Glutamatergic neuron (in vitro differentiated cells): ENCODE measurements at places on chromosomes 2 and 18.

DNA sequence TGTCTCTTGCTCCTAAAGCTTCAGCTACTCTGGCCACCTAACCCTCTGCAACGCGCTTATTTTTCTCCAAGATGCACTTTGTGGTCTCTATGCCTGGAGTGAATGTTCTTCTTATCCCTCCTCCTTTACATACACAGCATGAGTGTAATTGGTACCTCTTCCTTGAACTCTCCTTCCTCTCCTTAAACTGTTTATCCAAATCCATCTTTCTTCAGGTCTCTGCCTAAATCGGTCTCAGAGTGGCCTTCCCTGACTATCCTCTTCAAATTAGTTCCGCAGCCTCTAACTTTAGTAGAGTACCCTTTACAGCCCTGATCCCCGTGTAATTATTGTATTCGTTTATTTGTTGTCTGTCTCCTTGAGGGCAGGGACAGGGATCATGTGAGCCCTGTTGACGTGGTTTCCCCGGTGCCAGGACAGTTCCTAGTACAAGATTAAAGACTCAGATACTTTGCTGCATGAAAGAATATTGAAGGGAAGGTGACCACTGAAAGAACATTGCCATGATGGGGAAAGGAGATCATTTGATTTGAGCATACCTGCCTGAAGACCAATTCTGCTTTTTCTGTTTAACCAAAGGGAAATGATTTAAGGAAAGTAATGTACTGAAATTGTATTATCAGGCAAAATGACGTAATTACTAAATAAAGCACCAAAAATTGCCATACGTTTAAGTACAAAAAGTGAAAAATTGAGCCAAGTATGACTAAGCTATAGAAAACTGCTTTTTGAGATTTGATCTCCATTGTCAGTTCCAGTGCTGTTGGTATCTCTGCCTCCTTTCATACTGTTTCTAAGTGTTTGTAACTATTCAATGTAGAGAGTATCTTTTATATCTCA is 1.2 kb downstream of the CNOT9 start:
- peak overlapping the region; percentile 92 for H3K27ac ChIP-seq
- no peak for DNase-seq
- no peaks in the 10 kb centered on the region for H3K36me3 ChIP-seq

DNA sequence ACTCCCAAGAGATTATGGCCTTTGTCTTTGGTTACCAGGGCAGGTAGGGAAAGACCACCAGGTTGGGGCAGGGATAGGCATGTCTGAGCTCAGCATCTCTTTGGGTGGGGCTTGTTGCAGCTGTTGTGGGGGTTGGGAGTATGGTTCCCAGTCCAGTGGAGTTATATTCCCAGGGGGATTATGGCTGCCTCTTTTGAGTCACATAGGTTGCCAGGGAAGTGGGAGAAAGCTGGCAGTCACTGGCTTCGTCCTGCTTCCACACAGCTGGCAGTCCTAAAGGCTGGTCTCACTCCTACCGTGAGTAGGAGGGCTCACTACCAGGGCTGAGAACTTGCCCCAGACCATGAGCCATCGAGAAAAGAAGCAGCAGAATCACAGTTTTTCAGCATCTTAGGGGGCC is 79.1 kb downstream of the LYPD6 start:
- no peaks in the 10 kb centered on the region for H3K27me3 ChIP-seq
- no peak for DNase-seq
- no peak overlapping the region for H3K27ac ChIP-seq
- peaks cover 8% of the 10 kb centered on the region for H3K4me1 ChIP-seq
- no peak overlapping the region for H3K4me3 ChIP-seq

DNA sequence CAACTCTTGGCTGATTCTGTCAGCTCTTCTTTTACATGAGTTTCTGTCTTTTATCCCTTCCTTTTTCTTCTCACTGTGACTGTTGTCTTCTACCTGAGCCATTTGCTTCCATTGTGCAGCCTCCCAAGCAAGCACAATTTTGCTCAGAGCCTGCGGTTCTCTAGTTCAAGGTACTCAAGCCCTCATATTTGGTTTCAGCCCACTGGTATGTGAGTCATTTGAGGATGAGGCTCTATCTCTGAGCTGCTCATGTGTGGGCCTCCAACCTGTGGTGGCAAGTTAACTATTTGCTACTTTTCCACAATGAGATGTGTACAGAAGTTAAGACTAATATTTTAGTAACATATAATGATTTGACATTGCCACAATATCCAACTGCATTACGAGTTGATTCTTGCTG is 183.0 kb downstream of the PHLPP1 start:
- no peak overlapping the region for H3K4me3 ChIP-seq
- H3K4me1 ChIP-seq = no peaks in the 10 kb centered on the region
- no peak overlapping the region for H3K27ac ChIP-seq
- no peak for DNase-seq

GRCh38 chr2:50438259-50438658 is 593.7 kb downstream of the NRXN1 start:
- no peaks in the 10 kb centered on the region for H3K36me3 ChIP-seq
- no peak overlapping the region for H3K4me3 ChIP-seq
- peaks cover 13% of the 10 kb centered on the region for H3K4me1 ChIP-seq
- no peak overlapping the region for H3K27ac ChIP-seq

GRCh38 chr18:50776383-50776782 is 43.4 kb downstream of the MRO start:
- no peaks in the 10 kb centered on the region for H3K4me1 ChIP-seq
- H3K4me3 ChIP-seq = no peak overlapping the region

DNA sequence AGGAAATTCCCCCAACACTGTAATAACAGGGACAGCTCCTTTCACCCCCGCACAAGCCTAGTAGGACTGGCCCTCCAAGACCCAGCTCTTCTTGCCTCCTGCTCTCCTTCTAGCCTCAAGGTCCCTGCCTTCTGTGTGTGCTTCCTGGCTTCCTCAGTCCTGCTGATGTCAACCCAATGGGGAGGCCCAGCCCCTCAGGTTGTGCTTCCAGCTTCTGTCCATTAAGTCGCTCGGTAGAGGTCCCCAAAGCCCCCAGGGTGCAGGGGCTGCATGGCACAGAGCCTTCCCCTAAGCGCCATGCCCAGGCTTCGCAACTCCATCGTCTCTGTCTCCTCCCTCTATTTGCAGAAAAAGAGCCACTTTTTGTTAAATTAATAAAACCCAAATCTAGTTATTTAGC is 39.0 kb downstream of the BOK start:
- H3K27ac ChIP-seq = no peak overlapping the region
- H3K36me3 ChIP-seq = peaks cover 5% of the 10 kb centered on the region
- H3K4me3 ChIP-seq = peak overlapping the region; percentile 3
- H3K27me3 ChIP-seq = peaks cover 2% of the 10 kb centered on the region
- peaks cover 11% of the 10 kb centered on the region for H3K4me1 ChIP-seq

DNA sequence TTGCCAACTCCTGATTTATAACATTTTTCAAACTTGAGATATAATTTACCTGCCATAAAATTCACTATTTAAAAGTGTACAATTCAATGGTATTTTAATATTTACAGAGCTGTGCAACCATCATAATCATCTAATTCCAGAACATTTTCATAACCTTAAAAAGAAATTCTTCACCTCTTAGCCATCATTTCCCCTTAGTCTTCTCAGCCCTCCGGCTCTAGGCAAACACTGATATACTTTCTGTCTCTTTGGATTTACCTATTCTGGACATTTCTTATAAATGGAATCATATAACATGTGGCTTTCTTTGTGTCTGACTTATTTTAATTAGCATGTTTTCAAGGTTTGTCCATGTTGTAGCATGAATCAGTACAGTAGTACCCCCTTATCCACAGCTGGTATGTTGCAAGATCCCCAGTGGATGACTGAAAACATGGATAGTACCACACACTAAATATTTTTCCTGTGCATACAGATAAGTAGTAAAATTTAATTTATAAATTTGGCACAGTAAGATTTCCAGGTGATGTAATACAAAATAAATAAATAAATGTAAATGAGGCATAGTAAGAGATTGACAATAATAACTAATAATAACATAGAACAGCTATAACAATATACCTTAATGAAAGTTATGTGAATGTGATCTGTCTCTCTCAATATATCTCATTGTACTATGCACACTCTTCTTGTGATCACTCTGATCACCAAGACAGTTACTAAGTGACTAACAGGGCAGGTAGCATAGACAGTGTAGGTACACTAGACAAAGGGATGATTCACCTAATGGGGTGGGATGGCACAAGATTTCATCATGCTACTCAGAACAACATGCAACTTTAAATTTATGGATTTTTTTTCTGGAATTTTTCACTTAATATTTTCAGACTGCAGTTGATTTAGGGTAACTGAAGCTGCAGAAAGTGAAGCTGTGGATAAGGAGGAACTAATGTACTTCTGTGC is 73.1 kb downstream of the RAB3GAP1 start:
- no peak overlapping the region for H3K27ac ChIP-seq
- no peaks in the 10 kb centered on the region for H3K27me3 ChIP-seq
- H3K36me3 ChIP-seq = no peaks in the 10 kb centered on the region
- no peak overlapping the region for H3K4me3 ChIP-seq
- no peaks in the 10 kb centered on the region for H3K4me1 ChIP-seq
- DNase-seq = no peak

DNA sequence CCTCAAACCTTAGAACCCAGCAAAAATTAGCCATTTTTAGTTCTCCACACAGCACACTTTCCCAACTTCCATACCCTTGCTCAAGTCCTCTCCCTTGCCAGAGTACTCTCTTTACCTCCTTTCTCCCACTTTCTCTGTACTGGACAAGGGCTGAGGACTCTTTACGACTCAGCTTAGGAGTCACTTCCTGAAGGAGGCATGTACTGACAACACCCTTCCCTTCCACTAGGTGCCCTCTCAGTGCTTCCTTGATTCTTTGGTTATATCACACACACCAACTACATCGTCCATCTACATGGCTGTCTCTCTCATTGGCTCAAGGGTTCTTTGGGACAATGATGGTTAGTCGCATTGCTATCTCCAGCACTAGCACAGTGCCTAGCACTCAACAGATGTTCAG is 5.2 kb upstream of the C18orf63 start:
- no peak for DNase-seq
- H3K36me3 ChIP-seq = peaks cover 10% of the 10 kb centered on the region
- no peaks in the 10 kb centered on the region for H3K27me3 ChIP-seq
- no peak overlapping the region for H3K4me3 ChIP-seq
- no peak overlapping the region for H3K27ac ChIP-seq

DNA sequence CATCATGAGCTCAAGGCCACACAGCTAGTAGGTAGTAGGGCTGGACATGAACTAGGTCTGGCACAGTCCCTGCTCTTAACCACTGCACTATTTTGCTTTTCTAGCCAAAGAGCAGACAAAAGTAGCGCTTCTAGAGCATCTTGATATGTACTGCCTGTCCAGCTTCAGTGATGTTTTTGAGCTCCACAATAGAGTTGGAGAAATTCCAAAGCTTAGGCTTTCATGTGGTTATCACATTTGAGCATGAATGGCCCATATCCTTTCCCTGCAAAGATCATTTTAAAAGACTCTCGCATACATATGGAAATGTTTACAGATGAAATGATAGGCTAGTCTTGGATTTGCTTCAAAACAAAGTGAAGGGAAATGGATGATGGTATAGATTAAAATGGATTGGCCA is 128.7 kb downstream of the MAP3K20 start:
- no peaks in the 10 kb centered on the region for H3K36me3 ChIP-seq
- H3K4me3 ChIP-seq = no peak overlapping the region
- no peak overlapping the region for H3K27ac ChIP-seq
- H3K27me3 ChIP-seq = no peaks in the 10 kb centered on the region
- DNase-seq = no peak

- no peaks in the 10 kb centered on the region for H3K4me1 ChIP-seq
- H3K4me3 ChIP-seq = no peak overlapping the region
- no peak for DNase-seq
These were observed 74.9 kb downstream of the ANKRD44 start for GRCh38 chr2:197235711-197236110.

- no peak for DNase-seq
- H3K27ac ChIP-seq = no peak overlapping the region
- no peak overlapping the region for H3K4me3 ChIP-seq
- H3K27me3 ChIP-seq = no peaks in the 10 kb centered on the region
These were observed 186.8 kb upstream of the PGAP1 start for GRCh38 chr2:197113275-197113711.

DNA sequence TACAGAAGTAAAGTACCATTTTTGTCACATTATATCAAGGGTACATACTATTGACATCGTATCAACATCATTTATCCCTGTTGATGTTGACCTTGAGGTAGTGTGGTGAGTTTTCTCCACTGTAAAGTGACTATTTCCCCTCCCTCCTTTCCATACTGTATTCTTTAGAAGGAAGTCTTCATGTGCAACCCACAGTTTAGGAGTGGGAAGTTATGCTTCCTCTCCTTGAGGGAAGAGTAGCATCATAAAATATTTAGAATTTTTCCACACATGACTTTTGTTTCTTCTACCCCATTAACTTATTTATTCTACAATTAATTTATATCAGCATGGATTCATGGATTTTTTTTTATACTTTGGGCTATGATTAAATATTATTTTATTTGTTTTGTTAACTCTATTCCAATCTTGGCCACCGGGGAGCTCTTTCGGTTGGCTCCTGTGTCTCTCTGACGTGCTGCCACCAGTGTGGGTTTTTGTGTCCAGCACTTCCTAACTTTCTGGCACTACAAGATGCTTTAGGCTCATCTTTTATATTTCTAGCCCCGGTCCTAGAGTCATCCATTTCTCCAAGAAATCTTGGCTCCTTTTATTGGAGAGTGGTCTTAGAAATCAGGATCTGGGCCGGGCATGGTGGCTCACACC is 19.0 kb downstream of the AQP12B start:
- no peaks in the 10 kb centered on the region for H3K36me3 ChIP-seq
- no peaks in the 10 kb centered on the region for H3K4me1 ChIP-seq
- H3K4me3 ChIP-seq = no peak overlapping the region
- DNase-seq = no peak
- H3K27me3 ChIP-seq = peaks cover 2% of the 10 kb centered on the region
- no peak overlapping the region for H3K27ac ChIP-seq

DNA sequence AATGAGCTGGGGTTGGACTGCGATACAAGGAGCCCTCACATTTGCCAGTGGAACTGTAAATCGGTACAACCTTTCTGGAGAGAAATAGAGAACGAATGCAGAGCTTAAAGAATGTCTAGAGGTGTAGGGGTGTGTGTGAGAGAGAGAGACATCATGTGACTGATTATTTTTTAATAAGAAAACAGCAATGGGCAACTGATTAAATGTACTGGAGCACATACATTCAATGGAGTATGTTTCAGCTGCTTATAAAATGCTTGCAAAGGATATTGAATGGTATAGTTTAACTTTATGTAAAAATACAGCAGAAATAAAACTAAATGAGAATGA is 391 bp upstream of the TMEM17 start:
- no peaks in the 10 kb centered on the region for H3K27me3 ChIP-seq
- H3K36me3 ChIP-seq = no peaks in the 10 kb centered on the region
- H3K27ac ChIP-seq = peak overlapping the region; percentile 46
- H3K4me1 ChIP-seq = peaks cover 6% of the 10 kb centered on the region
